ENCODE measurements at places on chromosomes 6 and 20. TPM values are rescaled to one million over a fixed set of nuclear protein-coding genes. Genes with fewer than 3 reads are reported as not detected.

GRCh38 chr6:81909981-81910900, 157.8 kb upstream of the TENT5A start:
- H3K36me3 ChIP-seq: no peaks in the 10 kb centered on the region
- H3K4me3 ChIP-seq: no peak overlapping the region
- no peak overlapping the region for H3K27ac ChIP-seq
- DNase-seq: peak; percentile 56
- no peaks in the 10 kb centered on the region for H3K27me3 ChIP-seq

- no peaks in the 10 kb centered on the region for H3K36me3 ChIP-seq
- peaks cover 3% of the 10 kb centered on the region for H3K27me3 ChIP-seq
- no peaks in the 10 kb centered on the region for H3K4me1 ChIP-seq
- peak; percentile 62 for DNase-seq
- H3K27ac ChIP-seq: no peak overlapping the region
These were observed 518.6 kb downstream of the BMP2 start for GRCh38 chr20:7285918-7286556.

Gene HRH3
- 0.07 TPM for total RNA-seq

GRCh38 chr6:86683132-86683908, 254.0 kb upstream of the HTR1E start:
- H3K4me3 ChIP-seq: no peak overlapping the region
- no peak overlapping the region for H3K27ac ChIP-seq
- H3K4me1 ChIP-seq: no peaks in the 10 kb centered on the region
- H3K36me3 ChIP-seq: no peaks in the 10 kb centered on the region
- no peaks in the 10 kb centered on the region for H3K27me3 ChIP-seq
- DNase-seq: no peak

Gene RHAG
- not detected for total RNA-seq
